ENCODE measurements at places on chromosomes 5 and 9.
A peak's percentile ranks its signal among the peaks of the same experiment; 100 is the strongest.

- no peaks in the 10 kb centered on the region for H3K4me1 ChIP-seq
- no peaks in the 10 kb centered on the region for H3K36me3 ChIP-seq
- no peak overlapping the region for H3K27ac ChIP-seq
- H3K27me3 ChIP-seq = peaks cover 12% of the 10 kb centered on the region
Observed at GRCh38 chr5:74109344-74109743, 483.3 kb downstream of the ARHGEF28 start.

DNA sequence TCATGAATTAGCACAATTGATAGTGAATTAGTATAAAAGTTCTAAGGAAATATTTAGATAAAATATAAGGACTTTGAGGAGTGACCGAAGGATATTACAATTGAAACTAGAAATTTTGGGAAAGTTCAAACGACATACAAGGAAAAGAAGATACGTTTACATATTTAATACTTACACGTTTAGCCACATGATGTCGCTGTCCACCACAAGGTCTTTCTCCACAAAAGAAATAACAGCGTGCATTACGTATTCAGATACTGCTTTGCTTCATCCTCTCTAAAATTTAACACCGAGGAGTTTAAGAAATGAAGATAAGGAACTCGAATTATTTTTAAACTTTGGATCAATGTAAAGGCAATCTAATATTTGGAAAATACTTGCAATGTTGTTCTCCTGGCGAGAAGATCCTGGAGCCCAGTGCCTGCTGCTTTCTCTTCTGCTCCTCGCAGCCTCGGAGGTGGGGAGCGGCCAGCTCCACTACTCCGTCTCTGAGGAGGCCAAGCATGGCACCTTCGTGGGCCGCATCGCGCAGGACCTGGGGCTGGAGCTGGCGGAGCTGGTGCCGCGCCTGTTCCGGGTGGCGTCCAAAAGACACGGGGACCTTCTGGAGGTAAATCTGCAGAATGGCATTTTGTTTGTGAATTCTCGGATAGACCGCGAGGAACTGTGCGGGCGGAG, at the start of gene PCDHA3:
PCDHA3 (plus strand) TSS at position 242 of the 678 bp plus-strand sequence.
- ATAC-seq = no peak
- no peaks in the 10 kb centered on the region for H3K4me1 ChIP-seq
- H3K27me3 ChIP-seq = peaks cover 9% of the 10 kb centered on the region
- H3K27ac ChIP-seq = no peak within 1 kb of the TSS

DNA sequence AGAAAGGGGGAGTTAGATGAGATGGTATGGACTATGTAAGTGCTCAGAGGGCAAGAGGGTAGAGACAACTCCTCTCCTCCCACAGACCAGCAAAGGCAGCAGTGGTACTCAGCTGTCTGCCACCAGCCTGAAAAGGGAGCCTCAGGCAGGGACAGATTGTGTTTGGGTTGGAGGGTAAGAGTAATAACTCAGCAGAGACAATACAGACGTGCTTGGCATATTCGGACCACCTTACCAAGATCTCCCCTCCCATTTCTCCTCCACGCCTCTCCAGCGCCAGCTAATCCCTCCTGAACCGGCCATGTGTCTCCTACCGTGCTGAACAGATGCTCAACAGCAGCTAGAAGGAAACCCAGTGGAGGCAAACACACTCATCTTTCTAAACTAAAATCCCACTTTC, 180.8 kb downstream of the ASTN2 start:
- no peak overlapping the region for H3K4me3 ChIP-seq
- H3K36me3 ChIP-seq = no peaks in the 10 kb centered on the region
- H3K27me3 ChIP-seq = no peaks in the 10 kb centered on the region

DNA sequence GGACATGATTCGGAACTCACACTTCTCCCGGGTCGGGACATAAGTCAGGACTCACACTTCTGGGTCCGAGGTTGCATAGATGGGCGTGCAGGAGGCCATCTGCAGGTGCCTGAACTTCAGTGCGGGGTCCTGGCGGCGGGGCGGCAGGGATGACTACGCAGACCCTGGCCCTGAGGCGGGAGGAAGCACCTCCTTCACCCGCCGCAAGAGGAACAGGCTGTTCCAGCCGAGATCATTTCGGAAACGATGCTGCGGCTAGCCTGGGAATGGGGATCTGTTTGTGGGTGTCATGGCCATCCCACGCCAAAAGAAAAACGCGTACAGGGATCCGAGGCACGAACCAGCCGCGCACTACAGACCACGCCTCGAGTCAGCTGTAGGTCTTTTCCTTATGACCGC, 196.6 kb downstream of the TTLL11 start:
- ATAC-seq = no peak
- H3K4me1 ChIP-seq = no peaks in the 10 kb centered on the region
- H3K36me3 ChIP-seq = peaks cover 6% of the 10 kb centered on the region
- no peak overlapping the region for H3K4me3 ChIP-seq
- no peaks in the 10 kb centered on the region for H3K27me3 ChIP-seq

DNA sequence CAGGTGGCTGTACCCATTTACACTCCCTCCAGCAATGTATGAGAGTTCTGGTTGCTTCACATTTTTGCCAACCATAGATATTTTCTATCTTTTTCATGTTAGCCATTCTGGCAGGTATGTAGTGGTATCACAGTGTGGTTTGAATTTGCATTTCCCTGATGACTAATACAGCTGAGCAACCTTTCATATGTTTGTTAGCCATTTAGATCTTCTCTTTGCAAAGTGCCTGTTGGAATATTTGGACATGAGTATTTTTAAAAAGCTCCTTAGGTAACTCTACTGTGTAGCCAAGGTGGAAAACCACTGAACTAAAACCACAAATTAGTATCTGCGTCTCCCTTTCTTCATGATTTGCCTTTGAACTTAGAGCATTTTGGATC, 31.9 kb downstream of the IRF1 start:
- no peak overlapping the region for H3K4me3 ChIP-seq
- H3K27ac ChIP-seq = peak overlapping the region; percentile 90
- H3K27me3 ChIP-seq = no peaks in the 10 kb centered on the region
- no peak for ATAC-seq
